ENCODE measurements at places on chromosomes 4 and X.
A peak's percentile ranks its signal among the peaks of the same experiment; 100 is the strongest.

GRCh38 chrX:8988446-8988845 is 45.5 kb downstream of the FAM9B start:
- peak; percentile 48 for DNase-seq

GRCh38 chrX:23616361-23616760 is 50.9 kb upstream of the PRDX4 start:
- DNase-seq: peak; percentile 26

DNA sequence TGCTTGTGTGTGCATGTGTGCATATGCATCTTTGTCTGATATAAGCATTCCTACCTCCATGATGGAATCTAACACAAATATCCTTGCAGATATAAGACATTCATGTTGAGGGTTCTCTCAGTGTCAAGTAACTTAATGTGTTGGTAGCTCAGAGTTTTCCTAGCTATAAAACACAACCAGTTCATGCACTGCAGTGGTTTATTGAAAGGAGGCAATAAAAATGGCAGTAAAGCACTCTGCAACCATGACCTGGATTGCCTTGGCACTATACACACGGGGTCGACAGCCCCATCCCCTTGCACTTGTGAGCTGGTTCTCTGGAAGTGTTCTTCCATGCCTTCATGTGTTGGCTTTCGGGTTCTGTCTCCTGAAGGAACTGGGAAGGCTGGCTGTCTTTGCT is 38.9 kb downstream of the GPC4 start:
- no peak for DNase-seq

- peak; percentile 68 for DNase-seq
Observed at GRCh38 chrX:153934762-153935325, at the start of gene NAA10. Gene NAA10, minus strand, starts transcription at chrX:153935037. Its CDS starts 133 bp downstream, at chrX:153934904.

GRCh38 chr4:119861731-119862130 is 204.9 kb downstream of the MAD2L1 start:
- DNase-seq: no peak

DNA sequence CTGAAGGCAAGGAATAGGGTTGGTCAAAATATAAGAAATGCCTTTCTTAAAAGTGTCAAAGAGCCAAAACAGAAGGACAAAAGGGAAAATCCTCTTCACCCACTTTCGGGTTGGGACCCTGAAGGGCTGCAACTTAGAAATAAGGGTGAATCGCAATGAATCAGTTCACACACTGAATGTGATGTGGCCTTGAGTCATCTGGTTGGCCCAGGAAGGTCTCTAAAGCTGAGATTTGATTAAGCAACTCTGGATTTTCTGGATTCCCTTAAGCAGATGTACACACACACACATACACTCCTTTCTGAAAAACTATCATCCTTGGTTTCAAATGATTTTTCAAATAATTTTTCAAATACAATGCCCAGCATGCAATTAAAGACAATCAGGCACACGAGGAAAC is 13.1 kb downstream of the TAB3 start:
- DNase-seq: peak; percentile 9

DNA sequence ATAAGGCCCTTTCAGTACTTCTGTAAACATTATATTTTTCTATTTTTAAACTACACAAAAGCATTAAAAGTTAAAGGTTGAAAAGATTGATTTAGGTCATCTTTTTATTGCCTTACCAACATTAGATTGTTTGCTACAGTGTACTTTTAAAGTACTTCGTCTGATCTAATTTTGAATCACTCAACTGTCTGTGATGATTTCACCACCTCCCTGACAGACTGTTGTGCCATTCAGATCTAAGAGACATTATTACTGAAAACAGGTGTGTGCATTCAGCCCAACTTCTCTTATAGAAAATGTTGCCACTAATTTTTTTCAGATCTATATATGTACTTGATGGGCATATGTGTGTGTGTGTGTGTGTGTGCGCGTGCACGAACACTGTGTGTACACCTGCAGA is 39.3 kb downstream of the GASK1B start:
- DNase-seq: no peak

- DNase-seq: no peak
Observed at GRCh38 chrX:107630031-107630689, 1.9 kb downstream of the PRPS1 start.

GRCh38 chr4:70808151-70808550 is 31.5 kb downstream of the GRSF1 start:
- DNase-seq: no peak

DNA sequence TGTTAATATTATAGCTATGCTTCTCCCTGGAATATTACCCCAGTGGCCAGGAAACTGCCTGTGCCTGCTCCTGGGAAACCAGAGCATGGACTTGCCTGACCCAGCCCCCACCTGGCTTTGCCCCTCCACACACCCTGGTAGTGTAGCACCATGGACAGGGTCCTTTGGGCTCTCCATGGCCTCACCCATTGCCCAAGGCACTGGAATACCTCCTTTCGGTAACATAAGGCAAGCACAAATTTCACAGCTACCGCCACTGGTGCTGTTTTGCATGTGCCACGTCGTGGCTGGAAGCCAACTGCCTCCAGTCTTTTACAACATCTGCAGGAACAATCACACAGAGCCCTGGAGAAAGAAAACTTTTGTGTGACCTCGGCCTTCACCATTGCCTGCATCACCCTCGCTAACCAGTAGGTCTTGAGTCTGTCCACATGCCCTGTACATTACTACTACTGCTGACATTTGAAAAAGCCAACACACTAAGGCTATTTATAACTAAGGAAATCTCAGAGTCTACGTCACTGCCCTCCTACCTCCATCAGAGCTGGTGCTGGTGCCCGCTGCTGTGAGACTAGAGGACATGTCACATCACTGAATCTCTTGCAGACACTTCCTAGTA is 47.7 kb downstream of the HPGD start:
- peak; percentile 28 for DNase-seq

DNA sequence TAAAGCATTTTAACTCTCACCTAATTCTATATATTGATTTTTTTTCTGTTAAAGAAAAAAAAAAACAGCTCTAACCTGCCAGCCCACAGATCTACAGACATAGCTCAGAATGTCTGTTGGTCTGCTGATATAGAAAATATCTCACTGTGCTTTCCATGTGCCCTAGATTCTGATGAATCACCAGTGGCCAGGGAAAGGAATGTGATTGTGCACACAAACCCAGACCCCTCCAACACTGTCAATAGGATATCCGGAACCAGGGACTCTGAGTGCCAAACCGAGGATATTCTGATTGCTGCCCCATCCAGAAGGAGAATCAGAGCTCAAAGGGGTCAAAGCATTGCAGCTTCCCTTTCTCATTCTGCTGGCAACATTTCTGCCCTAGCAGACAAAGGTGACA is 12.1 kb upstream of the SCML1 start:
- DNase-seq: no peak

GRCh38 chrX:124455966-124456365 is 109.6 kb downstream of the SH2D1A start:
- no peak for DNase-seq

DNA sequence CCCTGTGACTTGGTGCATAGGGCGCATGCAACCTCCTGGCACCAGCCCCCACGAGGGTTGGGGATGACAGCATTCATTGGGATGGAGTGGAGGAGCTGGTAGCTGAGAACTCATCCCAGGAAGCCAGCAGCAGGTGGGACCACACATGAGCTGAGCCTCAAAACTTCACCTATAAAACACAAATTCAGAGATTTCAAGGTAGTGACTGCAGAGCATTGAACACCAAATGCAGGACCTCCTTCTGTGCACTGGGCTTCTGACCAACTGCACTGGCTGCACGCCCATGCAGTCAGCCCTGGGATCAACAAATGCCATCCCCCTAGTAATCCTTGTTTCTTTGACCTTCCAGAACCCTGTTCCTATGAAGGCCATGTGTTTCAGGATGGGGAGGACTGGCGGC is 197.8 kb downstream of the FRAS1 start:
- DNase-seq: no peak

GRCh38 chr4:98290511-98290910 is 29.3 kb downstream of the RAP1GDS1 start:
- DNase-seq: no peak

DNA sequence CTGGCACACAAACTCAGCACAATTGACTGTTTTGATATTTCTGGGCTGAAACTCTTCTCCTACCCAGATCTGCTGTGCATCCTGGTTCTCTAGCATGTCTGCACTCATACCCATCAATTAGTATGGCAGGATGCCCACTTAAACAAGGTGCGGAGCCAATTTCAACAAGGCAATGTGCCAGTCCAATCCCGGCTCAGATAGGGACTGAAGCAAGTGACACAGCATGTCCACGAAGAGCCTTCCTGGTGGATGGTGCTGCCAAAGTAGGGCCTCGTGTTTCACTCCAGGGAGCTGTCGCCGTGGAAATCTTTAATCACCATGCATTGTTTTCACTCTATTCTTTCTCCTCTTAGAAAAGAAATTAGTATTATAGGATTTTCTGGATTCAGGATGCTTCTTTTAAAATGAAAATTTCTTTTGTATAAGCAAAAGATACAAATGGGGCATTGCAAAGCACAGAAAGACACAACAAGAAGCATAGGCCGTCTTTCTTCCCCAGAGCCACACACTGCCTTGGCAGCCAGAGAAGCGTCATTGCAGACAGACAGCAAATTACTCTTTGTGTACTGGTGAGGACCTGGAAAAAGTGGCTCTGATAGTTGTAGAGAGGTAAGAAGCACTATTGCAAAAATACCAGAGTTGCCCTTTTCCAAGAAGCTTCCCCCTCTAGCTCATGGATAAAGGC is 40.6 kb upstream of the LSM6 start:
- no peak for DNase-seq

- DNase-seq: peak; percentile 34
Observed at GRCh38 chr4:156767911-156768415, 203.6 kb downstream of the PDGFC start.

DNA sequence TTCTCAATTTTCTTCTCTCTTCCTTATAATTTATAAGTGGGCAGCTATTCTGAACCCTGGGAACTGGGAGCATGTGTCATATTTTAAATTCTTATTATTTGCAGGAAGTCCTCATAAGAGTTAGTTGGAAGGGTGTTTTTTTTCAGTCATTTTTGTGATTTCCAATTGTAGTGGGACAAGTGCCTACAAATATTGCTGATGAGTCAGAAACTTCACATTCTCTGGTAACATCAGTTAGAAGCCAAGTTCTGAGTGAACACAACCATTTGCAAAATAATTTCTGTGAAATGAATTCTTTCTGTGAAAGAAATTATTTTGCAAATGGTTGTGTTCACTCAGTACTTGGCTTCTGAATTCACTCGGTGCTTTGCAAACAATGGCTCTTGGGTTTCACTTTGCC is 20.8 kb upstream of the NWD2 start:
- no peak for DNase-seq

- DNase-seq: peak; percentile 34
Observed at GRCh38 chrX:22652596-22652995, 347.2 kb upstream of the DDX53 start.

GRCh38 chr4:180240670-180241069 is 2002.5 kb upstream of the TENM3 start:
- no peak for DNase-seq

DNA sequence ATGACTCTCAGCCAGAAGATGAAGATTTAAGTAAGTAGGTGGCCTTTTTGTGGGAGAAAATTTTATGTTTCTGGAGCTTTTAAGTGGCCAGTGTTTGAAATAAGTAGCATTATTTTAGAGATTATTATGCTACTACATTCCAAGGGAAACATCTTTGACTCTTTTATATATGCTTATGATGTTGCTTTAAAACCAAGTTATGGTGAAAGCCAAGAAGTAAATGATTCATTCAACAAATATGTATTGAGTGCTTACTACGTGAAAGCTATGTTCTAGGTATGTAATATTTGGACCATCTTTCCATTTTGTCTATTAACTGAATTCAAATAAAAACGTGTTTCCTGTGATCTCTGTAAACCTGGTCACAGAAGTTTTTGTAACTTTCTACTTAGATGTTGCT is 58.3 kb downstream of the ZFX start:
- no peak for DNase-seq

DNA sequence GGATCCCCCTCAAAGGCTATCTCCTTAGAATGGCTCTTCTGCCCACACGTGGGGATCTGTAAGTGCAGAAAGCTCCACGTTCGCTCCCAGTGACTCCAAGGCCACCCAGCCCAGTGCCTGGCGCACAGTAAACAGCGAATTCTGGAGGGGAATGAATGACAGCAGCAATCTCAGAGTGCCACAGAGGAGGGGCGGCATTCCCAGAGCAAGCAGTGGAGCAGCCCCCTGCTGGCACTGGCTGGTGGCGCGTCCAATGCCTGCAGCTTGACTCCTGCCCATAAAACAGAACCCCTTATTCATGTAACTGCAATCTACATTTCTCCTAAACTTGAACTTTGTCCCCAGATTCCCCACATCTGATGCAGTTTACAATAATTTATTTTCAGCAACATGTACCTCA is 6.9 kb upstream of the HELT start:
- DNase-seq: no peak

- DNase-seq: no peak
Observed at GRCh38 chrX:17355976-17356375, 19.0 kb upstream of the NHS start.

DNA sequence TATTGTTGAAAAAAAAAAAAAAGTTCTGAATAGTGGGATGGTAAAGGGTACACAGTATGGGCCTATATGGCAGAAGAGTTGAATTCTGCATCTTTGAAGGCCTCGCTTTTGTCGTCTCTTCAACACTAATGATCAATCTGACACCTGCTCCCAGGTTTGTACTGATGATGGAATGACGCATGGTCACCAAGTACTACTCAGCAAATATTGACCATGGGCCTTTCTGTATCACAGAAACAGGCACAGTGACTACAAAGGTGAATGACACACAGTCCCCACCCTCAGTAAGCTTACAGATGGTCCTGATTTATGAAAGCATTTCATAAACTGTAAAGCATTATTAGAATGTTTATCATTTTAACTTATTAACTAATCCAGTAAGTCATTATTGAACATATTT is 152.6 kb downstream of the LDB2 start:
- no peak for DNase-seq

- DNase-seq: no peak
Observed at GRCh38 chrX:129781134-129781672, 1.5 kb downstream of the SASH3 start.

DNA sequence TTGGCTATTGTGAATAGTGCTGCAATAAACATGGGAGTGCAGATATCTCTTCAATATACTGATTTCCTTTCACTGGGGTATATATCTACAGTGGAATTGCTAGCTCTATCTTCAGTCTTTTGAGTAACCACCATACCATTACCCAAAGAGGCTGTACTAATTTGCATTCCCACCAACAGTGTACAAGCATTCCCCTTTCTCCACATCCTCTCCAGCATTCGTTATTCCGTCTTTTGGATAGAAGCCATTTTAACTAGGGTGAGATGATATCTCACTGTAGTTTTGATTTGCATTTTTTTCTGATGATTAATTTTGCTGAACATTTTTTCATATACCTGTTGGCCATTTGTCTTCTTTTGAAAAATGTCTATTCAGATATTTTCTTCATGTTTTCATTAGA is 110.3 kb downstream of the PRDM5 start:
- no peak for DNase-seq

- DNase-seq: no peak
Observed at GRCh38 chr4:43682551-43682950, 766.1 kb downstream of the KCTD8 start.

GRCh38 chrX:69158166-69158980 is 6.9 kb downstream of the PJA1 start:
- DNase-seq: peak; percentile 85

- no peak for DNase-seq
Observed at GRCh38 chr4:43251841-43252240, 359.3 kb downstream of the GRXCR1 start.

Data from myocyte (in vitro differentiated cells).